ENCODE measurements at places on chromosomes 5 and 9. TPM values are rescaled to one million over a fixed set of nuclear protein-coding genes. Genes with fewer than 3 reads are reported as not detected.

The ARL10 gene
- total RNA-seq = 32.4 TPM

The CENPK gene
- 3.7 TPM for total RNA-seq

The SERINC5 gene
- total RNA-seq = 22.1 TPM

The MEIKIN gene
- total RNA-seq = 3.4 TPM

The FOXD4 gene
- total RNA-seq = not detected

The ACOT12 gene
- 0.45 TPM for total RNA-seq

The ADAMTSL1 gene
- total RNA-seq = 50.4 TPM

The ROR2 gene
- 5.8 TPM for total RNA-seq

The LEAP2 gene
- 2.1 TPM for total RNA-seq

The NTRK2 gene
- 48.1 TPM for total RNA-seq

- H3K27ac ChIP-seq = no peak overlapping the region
- H3K4me1 ChIP-seq = no peaks in the 10 kb centered on the region
- H3K27me3 ChIP-seq = no peaks in the 10 kb centered on the region
- peaks cover 20% of the 10 kb centered on the region for H3K36me3 ChIP-seq
Measured at GRCh38 chr5:10262121-10262774, 12.2 kb downstream of the CCT5 start.

GRCh38 chr5:85304524-85304923 is 919.8 kb upstream of the EDIL3 start:
- no peaks in the 10 kb centered on the region for H3K36me3 ChIP-seq
- H3K27me3 ChIP-seq = no peaks in the 10 kb centered on the region
- H3K27ac ChIP-seq = no peak overlapping the region

- H3K27me3 ChIP-seq = no peaks in the 10 kb centered on the region
- H3K36me3 ChIP-seq = no peaks in the 10 kb centered on the region
- H3K4me3 ChIP-seq = no peak overlapping the region
Measured at GRCh38 chr9:31325778-31326177, 1058.7 kb upstream of the ACO1 start.

DNA sequence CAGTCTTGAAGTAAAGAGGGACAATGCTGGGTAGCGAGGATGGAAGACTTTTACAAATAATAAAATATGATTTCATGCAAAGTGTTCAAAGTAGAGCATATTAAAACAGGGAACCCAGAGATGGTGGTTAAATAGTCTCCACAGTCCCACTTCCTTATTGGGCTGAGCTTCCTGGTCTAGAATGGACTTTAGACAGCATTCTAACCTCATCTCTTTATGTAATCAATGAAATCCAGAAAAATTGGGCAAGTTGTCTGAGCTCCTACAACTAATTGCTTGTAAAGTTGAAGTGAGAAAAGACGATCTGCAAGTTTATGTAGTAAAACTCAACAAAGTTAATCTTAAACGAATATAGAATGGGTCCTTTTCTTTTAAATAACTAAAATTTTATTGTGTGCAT is 328.9 kb downstream of the PJA2 start:
- no peaks in the 10 kb centered on the region for H3K36me3 ChIP-seq
- H3K27ac ChIP-seq = no peak overlapping the region
- no peaks in the 10 kb centered on the region for H3K4me1 ChIP-seq
- no peak for DNase-seq

DNA sequence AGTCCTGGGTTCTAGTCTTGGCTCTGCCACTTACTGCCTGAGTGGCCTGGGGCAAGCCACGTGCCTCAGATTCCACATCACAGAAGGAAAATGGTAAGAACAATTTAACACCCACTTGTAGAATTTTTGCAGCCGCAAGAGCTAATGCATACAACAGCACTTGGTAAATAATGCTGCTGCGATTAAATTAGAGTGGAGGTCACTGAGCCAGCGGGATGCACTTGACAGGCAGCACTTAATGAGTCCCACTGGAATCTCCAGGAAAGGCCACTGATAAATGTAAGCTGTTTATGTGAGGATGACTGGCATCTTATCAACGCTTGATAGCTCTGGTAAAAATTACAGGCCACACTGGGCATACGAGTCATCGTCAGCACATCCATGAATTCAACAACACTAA is 59.4 kb upstream of the UBTD2 start:
- no peaks in the 10 kb centered on the region for H3K27me3 ChIP-seq
- no peaks in the 10 kb centered on the region for H3K4me1 ChIP-seq
- no peak overlapping the region for H3K27ac ChIP-seq
- no peak overlapping the region for H3K4me3 ChIP-seq
- DNase-seq = peak; percentile 7
- H3K36me3 ChIP-seq = peaks cover 10% of the 10 kb centered on the region

GRCh38 chr9:135584934-135585333 is 23.4 kb downstream of the PAEP start:
- H3K4me3 ChIP-seq = no peak overlapping the region
- H3K27ac ChIP-seq = no peak overlapping the region
- H3K4me1 ChIP-seq = no peaks in the 10 kb centered on the region
- H3K27me3 ChIP-seq = no peaks in the 10 kb centered on the region

DNA sequence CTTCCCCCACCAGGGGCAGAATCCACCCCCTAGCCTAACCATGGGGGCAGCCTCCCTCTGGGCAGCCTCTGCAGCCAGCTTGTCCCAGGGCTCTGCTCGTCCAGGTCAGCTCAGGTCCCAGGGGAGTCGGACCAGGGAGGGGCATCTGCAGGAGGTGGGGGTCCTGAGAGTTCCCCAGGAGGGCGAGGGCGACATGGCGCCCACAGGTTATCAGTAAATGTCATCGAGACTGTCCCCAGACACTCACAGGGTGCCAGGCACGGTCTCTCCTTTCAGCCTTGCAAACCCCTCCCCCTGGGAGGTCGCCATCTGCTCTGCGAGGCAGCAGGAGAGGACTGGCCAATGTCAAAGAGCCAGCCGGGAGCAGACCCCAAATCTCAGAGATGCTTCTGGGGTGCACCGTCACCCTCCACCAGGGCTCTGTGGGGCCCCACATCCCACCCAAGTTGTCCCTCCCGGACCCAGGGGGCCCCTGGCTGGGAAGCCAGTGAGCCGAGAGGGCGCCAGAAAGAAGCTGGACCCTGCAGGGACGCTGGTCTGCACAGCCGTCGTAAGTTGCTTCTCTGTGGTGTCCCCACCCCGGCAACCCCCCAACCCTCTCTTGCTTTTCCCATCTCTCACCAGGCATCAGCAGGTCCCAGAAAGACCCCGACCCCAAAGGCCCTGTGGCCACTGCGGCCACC is 69.3 kb downstream of the NTNG2 start:
- H3K4me1 ChIP-seq = no peaks in the 10 kb centered on the region
- no peaks in the 10 kb centered on the region for H3K36me3 ChIP-seq
- H3K27me3 ChIP-seq = no peaks in the 10 kb centered on the region
- H3K27ac ChIP-seq = no peak overlapping the region
- no peak for DNase-seq
- no peak overlapping the region for H3K4me3 ChIP-seq

DNA sequence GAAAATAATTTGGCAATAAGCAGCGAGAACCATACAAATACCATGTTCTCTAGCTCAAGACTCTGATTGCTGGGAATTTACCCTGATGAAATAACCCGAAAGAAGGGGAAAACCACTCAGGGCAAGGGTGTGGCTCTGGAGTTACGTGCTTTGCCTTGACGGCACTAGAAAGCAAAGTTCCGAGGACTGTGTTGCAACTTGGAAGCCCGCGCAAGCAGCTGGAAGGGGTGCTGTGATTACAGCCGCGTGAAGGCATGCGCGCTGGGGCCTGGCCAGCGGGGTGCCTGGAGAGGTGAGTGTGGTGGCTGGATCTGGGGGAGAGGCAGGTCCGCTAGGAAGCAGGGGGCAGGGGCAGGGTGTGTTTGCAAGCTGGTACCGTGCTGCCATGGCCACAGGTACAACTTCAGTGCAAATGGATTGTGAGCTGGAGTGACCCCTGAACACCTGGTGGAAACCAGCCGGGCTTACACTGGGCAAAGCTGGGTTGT is 52.6 kb upstream of the CNOT6 start:
- no peaks in the 10 kb centered on the region for H3K4me1 ChIP-seq
- H3K27me3 ChIP-seq = no peaks in the 10 kb centered on the region
- no peak overlapping the region for H3K4me3 ChIP-seq
- no peaks in the 10 kb centered on the region for H3K36me3 ChIP-seq
- no peak for DNase-seq

DNA sequence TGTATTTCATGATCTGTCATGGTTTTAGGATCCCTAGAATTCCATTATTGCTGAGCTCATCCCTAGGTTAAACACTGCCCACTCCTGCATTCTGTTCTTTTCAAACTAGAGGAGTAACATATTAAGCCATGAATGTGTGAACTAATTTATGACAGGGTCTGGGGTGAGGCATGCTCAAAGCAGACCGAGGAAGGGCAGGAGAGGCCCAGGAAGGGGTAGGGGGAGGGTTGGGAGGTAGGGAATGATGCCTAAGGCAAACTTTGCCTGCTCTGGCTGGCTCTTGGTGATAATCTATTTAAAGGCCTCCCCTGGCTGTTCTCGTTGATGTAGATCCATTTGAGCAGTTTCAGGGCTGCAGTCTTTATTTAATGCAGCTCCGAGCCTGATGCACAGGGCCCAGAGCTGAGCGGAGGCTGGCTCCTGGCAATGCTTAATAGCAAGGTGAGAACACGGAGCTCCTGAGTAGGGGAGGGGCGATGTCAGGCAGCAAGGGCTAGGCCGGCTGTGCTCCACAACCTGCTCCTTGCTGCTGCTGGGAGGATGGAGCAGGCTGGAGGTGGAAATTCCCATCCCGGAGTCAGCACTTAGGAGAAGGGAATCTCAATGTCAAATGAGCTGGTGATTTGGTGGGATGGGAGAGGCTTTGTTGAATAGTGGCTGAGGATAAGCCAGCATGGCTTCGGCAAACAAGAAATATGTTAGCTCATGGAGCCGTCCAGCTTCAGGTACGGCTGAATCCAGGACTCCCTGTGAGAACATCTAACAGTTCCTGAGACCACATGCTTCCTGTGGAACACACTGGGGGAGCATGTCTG is 73.2 kb upstream of the UNC5A start:
- H3K4me3 ChIP-seq = no peak overlapping the region
- no peak for DNase-seq
- no peaks in the 10 kb centered on the region for H3K4me1 ChIP-seq
- no peaks in the 10 kb centered on the region for H3K27me3 ChIP-seq
- no peaks in the 10 kb centered on the region for H3K36me3 ChIP-seq

DNA sequence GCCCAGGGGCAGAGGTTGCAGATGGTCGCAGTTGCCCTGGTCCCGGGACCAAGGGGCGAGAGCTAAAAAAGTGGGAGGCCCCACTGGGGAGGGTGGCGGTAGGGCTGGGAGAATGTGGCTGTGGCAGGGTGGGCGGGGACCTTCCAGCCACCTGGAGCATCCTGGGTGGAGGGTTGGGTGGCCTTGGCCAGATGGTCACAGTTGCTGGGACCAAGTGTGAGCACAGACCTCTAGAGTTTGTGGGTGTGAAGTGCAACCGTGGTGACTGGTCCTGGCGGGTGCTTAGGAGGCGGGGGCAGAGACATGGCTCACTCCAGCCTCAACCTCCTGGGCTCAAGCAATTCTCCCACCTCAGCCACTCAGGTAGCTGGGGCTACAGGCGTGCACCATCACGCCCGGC is 5.7 kb upstream of the TRAF2 start:
- no peaks in the 10 kb centered on the region for H3K36me3 ChIP-seq
- no peaks in the 10 kb centered on the region for H3K4me1 ChIP-seq
- H3K27me3 ChIP-seq = no peaks in the 10 kb centered on the region

DNA sequence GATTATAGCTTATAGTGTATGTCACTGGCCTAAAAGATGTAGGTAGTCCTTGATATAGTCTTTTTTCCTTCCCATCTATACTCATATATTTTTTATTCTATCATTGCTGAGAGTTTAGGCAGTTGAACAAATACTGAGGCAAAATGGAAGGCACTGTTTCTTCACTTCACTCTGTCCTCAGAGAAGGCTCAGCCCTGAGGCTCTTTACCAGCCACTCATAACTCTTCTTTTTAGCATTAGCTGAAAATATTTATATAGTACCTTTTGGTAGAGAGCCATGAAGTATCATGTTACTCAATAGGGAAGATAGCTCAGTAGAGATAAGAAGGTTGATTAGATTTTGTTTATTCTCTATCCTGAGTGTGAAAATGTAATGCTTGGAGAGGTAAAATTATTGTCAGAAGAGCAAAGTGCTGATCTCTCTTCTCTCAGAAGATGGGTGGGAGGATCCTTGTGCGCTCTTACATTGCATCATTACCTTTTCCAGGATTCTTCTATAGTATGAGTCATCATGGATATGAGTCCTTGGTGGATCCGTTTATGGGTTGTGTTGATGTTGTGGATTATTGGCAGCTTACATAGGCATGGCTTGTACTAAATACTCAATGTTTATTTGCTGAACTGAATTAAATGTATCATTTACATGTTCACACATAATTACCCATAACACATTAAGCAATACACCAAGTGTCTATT is 88.1 kb downstream of the ANXA1 start:
- no peaks in the 10 kb centered on the region for H3K4me1 ChIP-seq
- H3K27me3 ChIP-seq = no peaks in the 10 kb centered on the region
- H3K27ac ChIP-seq = no peak overlapping the region
- no peak overlapping the region for H3K4me3 ChIP-seq
- DNase-seq = no peak

GRCh38 chr5:55222985-55223811 is 3.9 kb downstream of the MCIDAS start:
- no peak for DNase-seq
- H3K36me3 ChIP-seq = no peaks in the 10 kb centered on the region
- H3K4me3 ChIP-seq = no peak overlapping the region

DNA sequence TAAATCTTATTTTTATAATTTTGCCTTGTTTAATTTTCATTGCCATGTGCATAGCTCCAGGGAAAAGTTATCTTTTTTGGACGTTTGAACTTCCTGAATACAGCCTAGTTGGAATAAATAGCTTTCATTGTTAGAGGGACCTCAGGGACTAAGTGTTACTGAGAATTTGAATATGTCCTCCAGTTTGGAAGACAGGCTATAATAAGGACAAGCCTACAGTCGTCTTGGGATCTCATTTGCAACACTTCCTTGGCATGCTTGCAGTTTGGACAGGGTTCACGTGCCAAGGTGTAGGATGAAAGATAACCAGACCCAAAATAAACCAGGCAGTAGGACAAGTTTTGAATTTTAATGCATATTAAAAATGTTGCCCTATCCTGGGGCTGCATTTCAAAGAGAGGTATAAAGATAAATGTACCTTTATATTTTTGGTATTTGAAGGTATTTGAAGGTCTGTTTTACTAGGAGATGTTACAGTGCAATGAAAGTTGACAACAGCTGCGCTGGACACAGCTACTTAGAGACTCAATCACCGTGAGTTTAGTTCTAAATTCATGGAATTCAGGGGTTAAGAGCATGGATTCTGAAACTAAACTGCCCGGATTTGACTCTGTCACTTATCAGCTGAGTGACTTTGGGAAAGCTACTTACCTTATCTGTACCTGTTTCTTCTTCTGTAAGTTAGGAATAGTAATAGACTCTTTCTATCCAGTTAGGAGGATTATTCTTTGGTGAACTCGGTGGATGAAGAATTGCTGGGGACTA is 134.1 kb downstream of the ACTBL2 start:
- peak overlapping the region; percentile 36 for H3K27ac ChIP-seq
- DNase-seq = no peak
- H3K36me3 ChIP-seq = no peaks in the 10 kb centered on the region
- no peak overlapping the region for H3K4me3 ChIP-seq
- H3K4me1 ChIP-seq = no peaks in the 10 kb centered on the region
- no peaks in the 10 kb centered on the region for H3K27me3 ChIP-seq

GRCh38 chr5:157506066-157506590 is 46.1 kb downstream of the NIPAL4 start:
- no peaks in the 10 kb centered on the region for H3K27me3 ChIP-seq
- DNase-seq = no peak
- no peak overlapping the region for H3K27ac ChIP-seq
- H3K36me3 ChIP-seq = peaks cover 5% of the 10 kb centered on the region

All from aorta (tissue), 5 donors.